ENCODE measurements at places on chromosomes 5 and 9. TPM values are rescaled to one million over a fixed set of nuclear protein-coding genes. Genes with fewer than 3 reads are reported as not detected.
A peak's percentile ranks its signal among the peaks of the same experiment; 100 is the strongest.

DNA sequence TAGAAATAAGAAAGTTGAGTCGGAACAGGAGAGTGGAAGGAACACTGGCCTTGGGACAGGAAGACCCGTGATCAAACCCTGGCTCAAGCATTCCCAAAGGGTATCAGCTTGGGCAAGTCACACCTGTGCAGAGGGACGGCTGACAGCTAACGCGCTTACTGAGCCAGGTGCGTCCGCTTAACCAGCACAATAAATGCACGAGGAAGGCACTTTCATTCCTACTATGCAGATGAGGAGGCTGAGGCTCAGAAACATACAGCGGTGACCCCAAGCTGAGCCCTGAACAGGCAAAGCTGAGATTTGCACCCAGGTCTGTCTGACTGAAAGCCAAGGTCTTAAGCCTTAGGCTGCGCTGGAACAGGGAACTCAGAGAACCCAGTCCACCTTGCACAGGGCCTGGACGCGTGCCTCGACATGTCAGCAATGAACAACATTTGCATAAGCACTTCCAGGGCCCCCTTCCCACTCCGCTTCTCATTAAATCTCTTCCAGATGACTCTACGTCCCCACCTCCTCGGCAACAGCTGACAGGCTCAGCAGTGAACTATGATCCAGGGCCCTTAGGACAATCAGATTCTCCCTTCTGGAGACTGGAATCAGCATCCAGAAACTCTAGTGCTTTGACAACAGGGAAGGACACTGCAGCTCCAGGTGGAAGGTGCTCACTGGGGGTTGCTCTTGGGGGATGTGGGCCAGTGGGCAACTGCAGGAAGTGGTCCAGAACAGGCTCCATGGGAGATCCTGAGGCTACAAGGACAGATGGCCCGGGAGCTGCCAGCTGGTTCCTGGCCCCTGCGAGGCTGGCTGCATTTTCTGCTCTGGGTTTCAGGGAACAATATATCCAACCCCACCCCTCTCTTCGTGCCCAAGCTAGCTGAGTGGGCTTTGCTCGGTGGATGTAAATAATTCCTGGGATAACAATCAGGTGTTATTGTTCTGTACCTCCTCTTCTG lies 35.2 kb downstream of the SH3PXD2B start:
- H3K27me3 ChIP-seq, result peaks cover 10% of the 10 kb centered on the region
- no peak overlapping the region for H3K27ac ChIP-seq
- no peak overlapping the region for H3K4me3 ChIP-seq
- no peak for DNase-seq

GRCh38 chr5:35202319-35203111 lies 27.8 kb downstream of the PRLR start:
- H3K27ac ChIP-seq, result no peak overlapping the region
- H3K27me3 ChIP-seq, result no peaks in the 10 kb centered on the region
- DNase-seq, result no peak

DNA sequence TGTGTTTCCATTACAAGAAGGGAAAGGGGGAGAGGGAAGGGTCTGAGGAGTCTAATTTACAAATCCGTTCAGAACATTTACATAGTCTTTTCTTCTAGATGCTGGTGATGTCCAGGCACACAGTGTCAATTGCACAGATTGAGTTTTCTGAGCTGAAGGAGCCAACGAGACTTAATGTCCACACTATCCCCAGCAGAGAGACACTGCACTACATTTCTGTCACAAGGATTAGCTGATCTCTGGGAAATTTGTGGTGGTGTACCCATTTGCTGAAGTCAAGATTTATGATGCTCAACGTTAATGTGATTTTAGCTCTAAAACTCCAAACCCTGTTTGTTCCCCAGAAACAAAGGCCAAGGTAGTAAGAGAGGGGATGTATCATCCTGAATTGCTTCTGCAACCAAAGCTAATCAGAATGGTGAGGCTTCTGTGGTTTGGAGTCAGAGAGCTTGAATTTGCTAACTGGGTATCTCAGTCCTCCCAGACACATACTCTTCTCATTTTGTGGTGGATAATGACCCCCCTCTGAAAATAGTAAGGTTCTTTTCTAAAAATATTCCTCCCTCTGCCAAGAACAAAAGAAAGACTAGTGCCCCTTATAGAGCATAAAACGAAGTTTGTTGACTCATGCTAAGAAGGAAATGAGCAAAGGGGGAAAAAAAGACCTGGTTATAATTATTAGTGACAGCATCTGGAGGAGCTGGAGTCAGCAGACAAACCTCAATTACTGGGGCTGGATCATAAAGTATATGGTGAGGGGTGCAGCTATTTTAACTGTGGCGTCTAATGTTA lies 416.9 kb downstream of the PSAT1 start:
- H3K36me3 ChIP-seq, result no peaks in the 10 kb centered on the region
- H3K27me3 ChIP-seq, result peaks cover 2% of the 10 kb centered on the region
- no peaks in the 10 kb centered on the region for H3K4me1 ChIP-seq
- H3K27ac ChIP-seq, result no peak overlapping the region

GRCh38 chr5:141714542-141715310 lies 32.7 kb upstream of the ARAP3 start:
- no peak overlapping the region for H3K27ac ChIP-seq
- H3K4me1 ChIP-seq, result no peaks in the 10 kb centered on the region
- peaks cover 2% of the 10 kb centered on the region for H3K27me3 ChIP-seq
- H3K4me3 ChIP-seq, result no peak overlapping the region
- no peak for DNase-seq

DNA sequence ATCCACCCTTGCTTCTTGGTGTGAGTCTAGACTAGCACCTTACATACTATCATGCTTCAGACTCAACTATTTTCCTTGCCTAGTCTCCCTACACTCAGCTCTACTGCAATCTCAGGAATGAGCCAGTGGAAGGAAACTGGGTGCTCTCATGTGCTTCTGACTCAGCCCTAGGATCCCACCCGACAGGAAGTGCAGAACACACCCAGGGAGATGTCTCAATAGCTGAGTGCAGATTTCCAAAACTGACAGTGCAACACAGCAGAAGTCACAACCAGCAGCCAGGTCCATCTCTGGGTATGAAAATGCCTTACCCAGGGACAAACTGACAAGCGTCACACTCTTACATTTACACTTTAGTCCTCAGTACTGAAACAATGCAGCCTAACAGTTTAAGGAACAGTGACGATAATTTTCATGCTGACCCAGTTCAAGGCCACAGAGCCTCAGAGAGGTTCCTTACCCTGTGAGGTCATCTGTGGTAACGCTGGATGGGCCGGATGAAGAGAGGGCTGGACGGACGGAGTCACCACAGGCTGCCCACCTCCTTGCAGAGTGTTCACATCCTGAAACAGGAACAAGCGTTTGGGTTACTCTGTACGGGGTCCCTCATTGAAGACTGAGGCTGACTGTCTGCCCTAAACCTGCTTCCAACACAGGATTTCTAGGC lies 33.0 kb downstream of the FKBP15 start:
- no peak for DNase-seq
- no peak overlapping the region for H3K4me3 ChIP-seq
- peak overlapping the region; percentile 47 for H3K27ac ChIP-seq

DNA sequence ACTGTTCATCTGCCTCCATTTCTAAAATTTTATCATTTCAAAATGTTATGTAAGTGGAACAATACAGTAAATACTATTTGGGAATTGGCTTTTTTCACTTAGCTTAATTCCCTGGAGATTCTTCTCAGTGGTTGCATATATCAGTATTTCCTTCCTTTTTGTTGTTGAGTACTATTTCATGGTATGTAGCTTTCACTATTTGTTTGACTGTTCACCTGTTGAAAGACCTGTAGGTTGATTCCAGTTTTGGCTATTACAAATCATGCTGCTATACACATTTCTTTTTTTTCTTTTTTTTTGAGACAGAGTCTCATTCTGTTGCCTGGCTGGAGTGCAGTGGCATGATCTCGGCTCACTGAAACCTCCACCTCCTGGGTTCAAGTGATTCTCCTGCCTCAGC lies 33.0 kb upstream of the PWWP2A start:
- no peaks in the 10 kb centered on the region for H3K4me1 ChIP-seq
- no peak overlapping the region for H3K27ac ChIP-seq
- H3K4me3 ChIP-seq, result no peak overlapping the region
- DNase-seq, result no peak

Gene NME5
- not detected for polyA plus RNA-seq

Gene ZDHHC11B
- polyA plus RNA-seq, result not detected

Gene CDH10
- polyA plus RNA-seq, result not detected

Gene UNC13B
- not detected for polyA plus RNA-seq

Gene FOXD4
- polyA plus RNA-seq, result not detected

Gene PCDHGB7
- polyA plus RNA-seq, result not detected

Gene TRAPPC13
- polyA plus RNA-seq, result 22.4 TPM

Data from immature natural killer cell (primary cell).